Muscle of leg (tissue), 16 donors: ENCODE measurements at places on chromosomes 5 and 9. TPM values are rescaled to one million over a fixed set of nuclear protein-coding genes. Genes with fewer than 3 reads are reported as not detected.

CETN3 gene
- 31.9 TPM for polyA plus RNA-seq

DNA sequence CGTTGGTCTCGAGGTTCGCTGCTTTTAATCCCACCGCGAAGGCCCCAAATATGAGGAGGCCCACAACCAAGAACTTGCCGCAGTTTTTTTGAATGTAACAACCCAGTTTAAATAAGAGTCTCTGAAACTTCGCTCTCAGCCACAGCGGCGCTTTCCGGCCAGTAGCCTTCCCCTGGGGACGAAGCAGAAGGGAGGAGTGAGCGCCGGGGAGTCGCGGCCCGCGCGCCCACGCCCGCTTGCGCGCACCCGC is 10.4 kb downstream of the PTCH1 start:
- DNase-seq, result peak; percentile 82

- peak; percentile 76 for DNase-seq
These were observed 104.1 kb downstream of the GAS1 start for GRCh38 chr9:86843206-86843605.

PRR16 gene
- polyA plus RNA-seq, result 22.1 TPM

DNA sequence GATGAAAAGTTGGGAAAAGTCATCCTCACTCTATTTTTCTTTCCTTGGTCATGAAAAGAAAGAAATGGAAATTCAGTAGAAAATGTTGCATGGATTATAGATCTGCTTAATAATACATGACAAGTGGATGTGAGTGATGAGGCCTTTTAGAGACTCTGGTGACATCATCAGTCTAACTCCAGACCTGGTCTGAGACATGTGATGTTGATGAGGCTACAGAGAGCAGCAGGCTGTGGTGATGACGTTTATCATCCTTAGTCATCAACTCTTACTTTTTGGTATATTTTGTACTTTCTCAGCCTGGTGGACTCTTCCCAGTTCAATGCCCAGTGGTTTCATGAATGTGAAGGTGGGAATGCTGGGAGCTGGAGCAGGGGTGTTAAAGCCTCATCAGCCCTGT is 116.4 kb downstream of the TTLL11 start:
- no peak for DNase-seq
